ENCODE measurements at places on chromosomes 3 and 15. TPM values are rescaled to one million over a fixed set of nuclear protein-coding genes. Genes with fewer than 3 reads are reported as not detected.

Gene SLC25A36
- total RNA-seq, result 71.3 TPM

Gene SLCO2A1
- total RNA-seq, result not detected

Gene DUOXA1
- 0.17 TPM for total RNA-seq

Gene SERINC4
- total RNA-seq, result not detected

Gene AADACL2
- not detected for total RNA-seq

Gene AGTR1
- 3.3 TPM for total RNA-seq

All from smooth muscle cell of trachea (primary cell).